ENCODE measurements at places on chromosomes 6 and 20.
A peak's percentile ranks its signal among the peaks of the same experiment; 100 is the strongest.

DNA sequence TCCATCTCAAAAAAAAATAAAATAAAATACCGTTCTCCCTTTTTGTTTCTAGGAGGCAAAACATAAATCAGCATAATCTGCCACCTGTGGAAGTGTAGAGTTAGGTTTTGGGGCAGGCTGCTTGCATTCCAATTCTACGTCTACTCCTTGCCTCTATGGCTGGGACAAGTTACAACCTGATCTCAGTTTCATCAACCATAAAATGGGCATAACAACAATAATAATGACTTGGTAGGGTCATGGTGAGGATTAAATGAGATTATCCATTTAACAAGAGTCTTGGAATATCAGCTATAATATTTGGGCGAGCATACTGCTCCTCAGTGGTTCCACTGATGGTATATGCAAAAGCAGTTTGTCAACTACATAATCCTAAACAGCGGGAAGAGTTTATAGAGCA lies 3.7 kb upstream of the RAE1 start:
- no peak for DNase-seq

DNA sequence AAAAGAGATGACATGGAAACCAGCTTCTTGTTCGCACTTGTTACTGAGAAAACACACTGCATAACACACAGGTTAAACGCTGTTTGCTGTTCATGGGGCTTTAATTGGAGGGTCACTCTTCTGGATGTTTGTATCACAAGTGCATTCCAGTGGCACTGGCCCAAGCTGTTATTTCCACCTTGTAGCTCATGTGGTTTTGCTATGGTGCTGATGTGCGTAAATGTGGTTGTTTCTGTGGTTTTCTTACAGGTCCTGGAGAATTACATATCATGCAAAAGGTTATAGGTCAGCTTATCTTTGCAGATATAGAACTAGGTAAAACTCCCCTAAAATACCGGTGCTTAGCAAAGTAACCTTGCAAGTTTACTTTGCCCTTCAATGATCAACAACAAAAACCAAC lies 89.3 kb upstream of the AHI1 start:
- DNase-seq = no peak

DNA sequence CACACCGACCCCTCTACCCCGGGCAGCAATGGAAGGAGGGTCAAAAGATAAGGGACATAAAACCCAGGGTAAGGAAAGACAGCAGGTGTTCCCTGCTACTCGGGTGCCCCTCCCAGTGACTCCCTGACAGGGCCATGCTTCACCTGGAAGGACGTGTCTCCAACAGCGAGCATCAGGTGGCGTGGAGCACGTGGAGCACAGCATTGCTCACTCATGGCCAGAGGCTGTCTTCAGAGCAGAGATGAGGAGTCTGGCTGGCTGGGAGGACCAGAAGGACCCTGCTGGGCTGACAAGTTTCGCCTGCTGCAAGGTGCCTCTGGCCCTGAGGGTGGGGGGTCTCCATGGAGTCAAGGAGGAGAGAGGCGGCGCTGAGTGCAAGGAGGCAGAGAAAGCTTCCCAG lies 15.3 kb upstream of the CDH22 start:
- DNase-seq = no peak

DNA sequence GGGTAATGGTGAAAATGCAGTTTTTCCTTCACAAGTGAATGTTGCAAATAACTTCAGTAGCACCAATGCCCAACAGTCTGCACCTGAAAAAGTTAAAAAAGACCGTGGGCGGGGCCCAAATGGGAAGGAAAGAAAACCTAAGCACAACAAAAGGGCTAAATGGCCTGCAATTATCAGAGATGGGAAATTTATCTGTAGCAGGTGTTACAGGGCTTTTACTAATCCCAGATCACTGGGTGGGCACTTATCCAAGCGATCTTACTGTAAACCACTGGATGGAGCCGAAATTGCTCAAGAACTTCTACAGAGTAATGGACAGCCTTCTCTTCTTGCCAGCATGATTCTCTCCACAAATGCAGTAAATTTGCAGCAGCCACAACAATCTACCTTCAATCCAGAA lies 64.8 kb upstream of the SMIM8 start:
- DNase-seq = no peak

DNA sequence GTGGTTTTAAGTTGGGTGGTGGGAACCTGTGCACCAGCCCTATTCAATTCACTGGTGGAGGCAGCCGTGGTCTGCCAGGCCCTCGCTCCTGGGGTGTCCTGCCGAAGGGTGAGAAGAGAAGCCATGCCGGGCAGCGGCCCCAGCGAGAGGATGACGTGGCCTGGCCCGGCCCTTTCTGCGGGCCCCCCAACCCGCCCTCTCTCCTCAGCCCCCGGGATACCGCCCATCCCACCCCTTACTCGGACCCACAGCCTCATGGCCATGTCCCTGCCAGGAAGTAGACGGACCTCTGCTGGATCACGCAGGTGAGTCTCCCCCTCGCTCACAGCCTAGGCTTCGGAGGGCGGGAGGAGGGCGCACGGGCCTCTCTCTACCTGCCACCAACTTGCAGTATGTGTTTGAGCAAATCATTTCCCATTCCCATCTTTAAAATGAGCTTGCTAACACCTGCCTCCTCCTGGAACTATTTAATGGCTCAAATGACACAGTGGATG lies 30.1 kb downstream of the SNPH start:
- no peak for DNase-seq

DNA sequence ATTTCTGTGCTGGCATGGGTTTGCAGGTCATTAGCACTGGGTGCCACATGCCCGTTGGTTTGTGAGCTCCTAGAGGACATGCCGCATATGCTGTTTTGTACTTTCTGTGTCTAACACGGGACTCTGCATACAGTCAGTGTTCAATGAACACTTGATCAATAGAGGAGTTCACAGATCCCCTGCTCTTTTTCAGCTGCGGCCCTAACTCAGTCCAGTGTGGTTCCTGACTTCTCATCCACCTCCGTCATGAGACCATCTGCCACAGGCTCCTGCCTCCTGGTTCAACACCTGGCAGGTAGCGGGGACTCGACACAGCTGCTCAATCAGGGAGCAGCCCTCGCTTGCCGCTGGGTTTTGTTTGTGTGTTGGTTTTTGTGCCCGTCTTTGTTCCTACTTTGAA lies 13.8 kb upstream of the BMP7 start:
- no peak for DNase-seq

DNA sequence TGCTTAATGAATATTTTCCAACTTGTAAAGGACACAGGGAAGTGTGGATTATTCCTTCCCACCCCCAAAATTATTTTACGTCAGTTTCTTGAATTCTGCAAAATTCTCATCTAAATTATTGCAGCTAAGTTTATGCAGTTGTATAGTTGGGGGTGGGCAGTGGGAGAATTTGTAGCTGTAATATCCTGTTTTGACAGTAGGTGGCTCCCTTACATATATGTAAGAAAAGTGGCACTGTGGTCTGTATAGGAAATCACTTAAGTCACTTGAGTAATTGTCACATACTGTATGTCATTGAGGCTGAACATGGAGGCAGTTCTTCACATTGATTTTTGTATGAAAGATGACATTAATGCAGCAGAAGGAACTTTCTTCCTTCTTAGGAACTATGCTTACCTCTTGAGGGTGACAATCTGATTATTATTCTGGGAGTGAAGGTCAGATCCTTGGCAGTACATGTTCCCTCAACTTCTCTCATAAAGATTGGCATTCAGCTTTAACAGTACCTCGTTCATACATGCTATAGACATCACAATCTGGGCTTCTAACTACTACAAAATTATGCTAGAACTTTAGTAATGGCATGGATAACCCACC lies 14.6 kb upstream of the CFAP206 start:
- DNase-seq = peak; percentile 36

DNA sequence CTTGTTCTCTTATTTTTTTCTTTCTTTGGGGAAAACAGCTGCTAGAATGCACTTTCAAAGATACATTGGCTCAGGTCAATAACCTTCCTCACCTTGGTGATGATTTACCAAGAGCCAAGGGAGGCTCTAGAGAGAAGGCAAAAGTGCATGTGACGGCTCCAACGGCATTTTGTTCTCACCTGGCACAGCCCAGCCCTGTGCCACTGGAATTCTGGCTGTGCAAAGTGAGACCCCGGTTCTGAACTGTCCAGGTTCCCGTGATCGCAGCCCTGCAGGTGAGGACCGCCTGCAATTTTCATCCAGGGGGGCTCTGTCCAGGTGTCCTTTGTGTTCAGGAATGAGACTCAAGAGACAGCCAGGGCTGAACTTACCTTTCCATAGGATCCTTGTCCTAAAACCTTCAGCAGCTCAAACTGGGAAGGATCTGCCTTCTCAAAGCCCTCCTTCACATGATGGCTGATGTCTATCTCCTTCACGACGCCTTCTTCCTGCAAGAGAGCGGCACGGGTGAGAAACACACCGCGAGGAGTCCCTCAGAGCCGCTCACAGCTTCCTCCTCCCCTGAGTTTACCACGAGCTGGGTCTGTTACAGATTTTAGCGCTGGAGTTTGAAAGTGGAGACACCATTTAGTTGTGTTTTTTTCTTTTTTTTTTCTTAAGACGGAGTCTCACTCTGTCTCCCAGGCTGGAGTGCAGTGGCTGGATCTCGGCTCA lies 48.0 kb downstream of the RAMACL start:
- DNase-seq = no peak

- no peak for DNase-seq
Observed at GRCh38 chr6:39184906-39185580, 44.2 kb downstream of the KCNK5 start.

GRCh38 chr6:78390066-78390465 lies 477.3 kb upstream of the IRAK1BP1 start:
- no peak for DNase-seq

DNA sequence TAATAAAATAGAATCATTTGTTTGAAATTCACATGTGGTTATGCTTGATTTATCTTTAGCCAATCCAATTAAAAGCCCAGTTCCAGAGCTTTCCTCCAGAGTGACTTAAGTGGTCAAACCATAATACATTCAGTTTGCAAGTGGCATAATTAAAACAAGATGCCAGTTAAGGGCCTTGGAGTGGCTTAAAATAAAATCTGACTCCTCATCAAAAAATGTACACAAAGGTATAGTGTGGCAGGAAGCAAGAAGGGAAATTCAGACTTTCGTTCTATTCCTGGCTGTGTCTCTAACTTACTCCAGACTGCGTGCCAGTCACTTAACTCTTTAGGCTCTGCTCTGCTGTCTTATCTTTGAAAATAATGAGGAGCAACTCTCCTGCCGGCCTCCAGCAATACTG lies 251.3 kb upstream of the PRND start:
- DNase-seq = no peak

DNA sequence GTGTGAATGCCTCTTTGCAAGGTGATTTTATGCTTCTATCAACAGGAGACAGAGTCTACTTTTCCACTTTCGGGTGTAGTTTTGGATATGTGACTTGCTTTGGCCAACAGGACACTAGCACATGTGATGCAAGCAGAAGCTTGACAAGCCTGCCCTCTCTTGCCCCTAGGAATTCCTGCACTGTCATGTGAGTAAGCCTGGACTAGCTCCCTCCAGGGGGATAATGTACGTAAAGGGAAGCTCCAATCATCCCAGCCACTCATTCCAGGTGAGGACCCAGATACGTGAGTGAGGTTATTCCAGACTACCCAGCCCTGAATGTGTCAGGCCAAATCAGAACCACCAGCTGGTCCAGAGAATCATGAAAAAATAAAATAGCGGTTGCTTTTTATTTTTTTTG lies 33.3 kb downstream of the BEND3 start:
- DNase-seq = no peak

GRCh38 chr20:39825950-39826349 lies 863.1 kb downstream of the MAFB start:
- no peak for DNase-seq

- no peak for DNase-seq
Observed at GRCh38 chr6:6152060-6152459, 145.3 kb upstream of the NRN1 start.

DNA sequence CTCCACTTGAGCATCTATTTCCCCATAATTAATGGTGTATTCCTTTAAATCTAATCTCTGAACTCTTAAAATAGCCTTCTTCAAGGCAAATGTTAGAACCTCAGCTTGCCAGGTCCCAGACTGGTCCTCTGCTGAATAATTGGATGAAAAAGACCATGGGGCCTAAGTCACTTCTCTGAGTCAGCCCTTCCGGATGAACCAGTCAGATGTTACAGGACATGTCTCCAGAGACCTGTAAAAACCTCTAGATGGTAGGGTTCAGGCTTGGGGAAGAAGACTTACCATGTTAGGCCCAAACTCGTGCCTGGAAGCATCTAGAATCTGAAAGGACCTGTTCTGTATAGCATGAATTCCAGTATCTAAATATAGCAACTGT lies 97.3 kb downstream of the CDKAL1 start:
- no peak for DNase-seq

DNA sequence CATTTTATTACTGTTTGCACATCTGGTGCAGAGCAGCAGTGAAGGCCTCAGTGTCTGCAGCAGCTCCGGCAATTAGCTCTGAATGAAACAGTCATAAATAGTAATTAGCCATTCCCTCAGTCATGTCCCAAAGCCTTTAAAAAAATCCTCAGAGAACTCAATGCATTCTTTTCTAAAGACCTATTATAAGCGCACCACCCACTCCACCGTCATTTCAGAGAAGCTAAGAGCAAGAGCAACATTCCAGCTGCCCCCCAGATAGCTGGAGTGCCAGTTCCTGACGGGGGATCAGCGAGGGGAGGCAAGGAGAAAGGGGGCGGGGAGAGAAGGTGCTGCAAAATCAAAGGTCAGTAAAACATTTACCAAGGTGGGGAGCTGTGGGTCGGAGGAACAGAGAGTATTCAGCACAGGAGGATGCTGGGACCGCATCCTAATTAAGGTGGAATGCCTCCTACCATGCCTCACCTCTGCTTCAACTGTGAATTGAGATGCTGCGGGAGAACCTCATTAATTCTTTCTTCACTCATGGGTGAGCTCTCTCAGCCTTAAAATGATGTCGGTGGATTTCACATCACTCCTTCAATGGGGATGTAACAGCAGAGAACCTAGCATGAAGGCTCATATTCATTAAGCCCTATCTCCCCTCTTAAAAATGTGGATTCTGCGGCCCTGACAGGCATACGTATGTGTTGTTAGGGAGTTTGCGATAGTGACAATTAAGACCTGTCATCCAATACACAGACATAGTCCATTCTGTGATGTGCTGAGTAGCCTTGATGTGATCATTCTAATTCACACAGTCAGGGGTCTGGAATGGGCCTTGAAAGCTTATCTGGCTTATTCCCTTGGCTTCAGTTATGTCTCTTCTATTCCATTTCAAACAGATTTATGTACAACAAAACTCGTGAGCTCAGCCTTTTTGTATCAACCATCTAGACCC lies 469.5 kb upstream of the NRSN1 start:
- DNase-seq = no peak

- DNase-seq = no peak
Observed at GRCh38 chr6:149077208-149077607, 240.3 kb upstream of the TAB2 start.
